ENCODE measurements at places on chromosomes 5 and 9. TPM values are rescaled to one million over a fixed set of nuclear protein-coding genes. Genes with fewer than 3 reads are reported as not detected.

Gene ASS1
- 9.5 TPM for total RNA-seq

Gene LCP2
- 2.4 TPM for total RNA-seq

Gene PRUNE2
- 7.8 TPM for total RNA-seq

Gene PCDHB5
- 1.7 TPM for total RNA-seq

Gene HTR1A
- total RNA-seq: not detected

Gene SLC27A6
- not detected for total RNA-seq

Gene KCNMB1
- total RNA-seq: not detected
